ENCODE measurements at places on chromosomes 12 and 14. TPM values are rescaled to one million over a fixed set of nuclear protein-coding genes. Genes with fewer than 3 reads are reported as not detected.

DNA sequence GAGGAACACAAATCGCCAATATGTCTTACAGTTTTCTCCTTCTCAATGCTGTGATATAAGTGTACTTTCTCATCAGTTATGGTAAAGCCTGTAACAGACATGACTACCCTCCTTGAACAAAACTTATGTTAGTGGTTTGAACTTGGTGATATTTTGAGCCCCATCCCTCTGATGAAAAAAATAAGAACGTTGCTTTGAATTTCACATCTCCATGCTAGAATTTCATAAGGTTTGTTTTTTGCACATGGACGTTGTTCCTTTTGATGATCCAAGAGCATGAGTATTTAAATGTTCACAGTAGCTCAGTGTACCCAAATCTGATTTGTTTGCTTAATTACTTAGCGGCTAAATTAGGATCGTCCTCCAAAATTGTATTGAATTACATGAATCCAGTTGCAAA is at the start of gene SLC15A5:
Gene SLC15A5, minus strand, starts transcription at position 101 of the 400 bp plus-strand sequence. Its CDS starts 0 bp downstream, at position 101.
- DNase-seq: no peak

- no peak for DNase-seq
Observed at GRCh38 chr12:19979584-19979983, 388.8 kb upstream of the PDE3A start.

- DNase-seq: no peak
Observed at GRCh38 chr12:123076604-123077297, 74.1 kb downstream of the PITPNM2 start.

DNA sequence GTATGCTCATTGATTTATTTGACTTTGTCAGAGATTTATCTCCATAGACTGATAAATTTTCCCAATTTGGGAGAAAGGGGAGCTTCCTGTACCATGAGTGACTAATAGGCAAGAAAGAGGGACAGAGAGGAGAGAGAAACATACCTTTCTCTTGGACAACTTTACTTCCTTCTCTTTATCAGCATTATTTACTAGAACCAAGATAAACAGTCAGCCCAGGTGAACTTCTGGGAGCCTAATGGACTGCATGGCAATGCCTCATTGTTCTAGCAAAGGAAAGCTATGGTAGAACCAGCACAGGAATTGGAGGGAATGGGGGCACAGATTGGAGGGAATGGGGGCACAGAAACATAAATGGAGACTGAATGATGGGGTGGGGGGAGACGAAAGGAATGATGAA is 63.4 kb upstream of the STXBP6 start:
- DNase-seq: no peak

DNA sequence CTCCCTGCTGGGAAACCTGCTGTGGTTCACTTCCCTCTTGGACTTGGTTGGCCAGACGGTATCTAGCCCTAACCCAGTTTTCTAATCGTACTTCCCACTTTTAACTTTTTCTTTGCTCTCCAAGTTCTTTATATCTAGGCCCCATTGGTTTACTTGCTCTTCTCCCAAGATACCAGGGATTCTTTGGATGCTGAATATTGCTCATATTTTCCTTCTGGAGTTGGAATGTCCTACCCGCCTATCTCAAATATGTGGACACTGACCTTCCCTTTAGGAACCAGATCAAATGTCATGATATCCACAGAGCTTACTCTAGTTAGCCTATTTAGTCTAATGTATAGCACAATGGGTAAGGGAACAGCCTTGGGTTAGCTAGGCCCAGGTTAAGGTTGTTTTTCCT is 228.6 kb downstream of the DACT1 start:
- DNase-seq: no peak

DNA sequence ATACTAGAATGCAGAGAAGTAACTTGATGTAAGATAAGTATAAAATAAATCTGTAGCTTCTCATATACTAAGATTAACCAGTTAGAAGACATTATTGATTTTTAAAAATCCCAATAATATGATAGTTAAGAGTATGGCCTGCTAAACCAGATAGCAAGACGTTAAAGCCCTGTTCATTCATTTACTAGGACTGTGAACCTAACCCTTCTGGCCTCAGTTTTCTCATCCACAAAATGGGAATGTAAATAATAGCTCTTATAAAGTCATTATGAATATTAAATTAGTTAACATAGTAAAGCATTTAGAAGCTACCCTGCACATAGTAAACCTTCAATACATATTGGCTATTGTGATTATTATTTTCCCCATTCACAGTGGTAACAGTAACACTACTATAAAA is 6.0 kb upstream of the PRMT5 start:
- DNase-seq: no peak

DNA sequence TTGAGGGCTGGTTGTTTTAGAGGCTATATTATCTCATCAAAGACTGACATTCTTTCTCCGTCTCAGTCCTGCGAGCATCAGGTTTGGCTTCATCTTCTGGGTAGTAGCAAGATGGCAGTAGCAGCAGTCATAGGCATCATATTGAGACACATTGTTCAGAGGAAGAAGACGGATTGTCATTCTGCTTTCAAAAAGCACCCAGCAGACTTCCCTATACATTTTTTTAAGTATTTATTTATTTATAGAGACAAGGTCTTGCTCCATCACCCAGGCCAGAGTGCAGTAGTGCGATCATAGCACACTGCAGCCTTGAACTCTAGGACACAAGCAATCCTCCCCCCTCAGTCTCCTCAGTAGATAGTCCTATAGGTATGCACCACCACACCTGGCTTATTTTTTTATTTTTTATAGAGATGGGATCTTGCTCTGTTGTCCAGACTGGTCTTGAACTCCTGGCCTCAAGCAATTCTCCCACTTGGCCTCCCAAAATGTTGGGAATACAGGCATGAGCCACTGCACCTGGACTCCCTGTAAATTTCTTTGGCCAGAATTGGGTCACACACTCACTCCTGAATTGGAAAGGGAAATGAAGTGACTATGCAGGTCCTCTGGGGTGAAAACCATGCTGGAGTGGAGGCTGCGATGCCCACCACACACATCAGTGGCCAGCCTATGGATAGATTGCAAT is 125.4 kb downstream of the SLC38A6 start:
- DNase-seq: no peak

GRCh38 chr14:101412739-101413138 is 148.6 kb upstream of the DIO3 start:
- no peak for DNase-seq

DNA sequence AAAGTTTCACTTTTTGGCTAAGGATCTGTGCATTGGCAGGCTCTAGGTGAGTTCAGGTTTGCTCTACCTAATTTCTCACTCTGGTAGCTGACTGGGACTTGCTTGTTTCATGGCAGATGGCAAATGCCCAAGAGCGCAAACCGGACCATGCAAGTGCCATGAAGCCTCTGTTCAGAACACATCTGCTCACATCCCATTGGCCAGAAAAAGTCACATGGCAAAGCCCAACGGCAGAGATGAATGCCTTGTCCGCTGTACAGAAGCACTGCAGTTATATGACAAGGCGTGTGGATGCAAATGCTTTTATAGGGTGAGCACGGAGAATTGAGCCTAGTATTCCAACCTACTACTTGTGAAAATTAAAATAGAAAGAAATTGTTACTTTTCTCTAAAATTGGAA is 202.2 kb upstream of the HMGA2 start:
- DNase-seq: no peak

DNA sequence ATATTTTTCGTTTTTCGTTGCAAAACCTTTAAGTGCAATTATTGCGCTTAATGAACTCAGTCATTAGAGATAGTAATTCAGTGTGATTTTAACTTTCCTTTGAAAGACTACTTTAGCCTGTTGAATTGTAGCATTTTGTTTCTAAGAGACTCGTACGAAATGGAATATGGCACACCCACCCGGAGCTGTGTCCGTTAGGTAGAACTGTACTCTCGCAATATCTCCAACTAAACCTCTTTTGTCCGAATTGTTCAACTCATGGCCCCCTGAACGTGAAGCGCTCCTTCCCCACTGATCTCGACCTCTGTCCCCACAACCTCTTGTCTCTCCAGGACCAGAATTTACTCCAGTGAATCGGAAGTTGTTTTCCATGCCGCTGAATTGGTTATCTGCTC is 800 bp downstream of the PCNX4 start:
- DNase-seq: no peak

DNA sequence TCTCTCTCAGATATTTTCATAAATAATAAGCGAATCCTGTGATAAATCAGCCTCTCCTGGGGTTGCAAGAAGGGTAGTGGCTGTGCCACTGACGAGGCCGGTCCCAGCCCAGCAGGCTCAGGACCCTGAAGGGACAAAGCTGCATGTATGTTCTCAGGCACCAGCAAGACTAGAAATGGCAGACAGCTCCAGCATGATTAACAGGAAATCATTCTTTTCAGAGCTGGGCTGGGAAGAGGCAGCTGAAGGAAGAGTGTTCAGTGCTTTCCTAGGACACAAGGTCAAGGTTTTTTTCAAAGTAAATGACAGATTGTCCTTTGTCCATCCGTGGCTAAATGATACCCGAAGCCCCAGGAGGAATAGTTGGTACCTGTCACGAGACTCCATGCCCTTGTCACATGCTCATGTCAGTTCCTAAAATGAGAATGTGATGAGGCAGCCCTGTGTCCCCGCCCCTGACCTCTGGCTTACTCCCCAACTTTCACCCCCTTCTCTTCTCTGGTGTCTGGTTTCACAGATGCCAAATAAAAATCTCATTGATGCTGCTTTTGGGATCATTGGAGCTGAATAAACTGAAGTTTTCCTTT is 65.1 kb downstream of the PPP1R36 start:
- no peak for DNase-seq

DNA sequence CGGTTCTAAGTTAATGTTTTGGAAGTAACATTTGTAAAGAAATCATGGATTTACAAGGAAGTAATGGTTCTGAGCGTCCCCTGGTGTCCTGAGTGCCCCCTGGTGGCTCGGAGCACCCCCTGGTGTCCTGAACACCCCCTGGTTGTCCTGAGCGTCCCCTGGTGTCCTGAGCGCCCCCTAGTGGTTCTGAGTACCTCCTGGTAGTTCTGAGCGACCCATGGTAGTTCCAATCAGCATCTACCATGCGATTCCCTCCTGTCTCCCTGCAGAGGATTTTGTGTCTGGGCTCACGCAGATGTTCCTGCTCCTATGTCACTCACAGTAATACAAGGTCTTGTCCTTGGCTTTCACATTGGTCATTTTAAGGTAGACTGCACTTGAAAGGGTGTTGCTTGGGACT is 1352.9 kb downstream of the TMEM121 start:
- DNase-seq: no peak

- no peak for DNase-seq
Observed at GRCh38 chr14:104370256-104370870, 209.2 kb upstream of the C14orf180 start.

- DNase-seq: no peak
Observed at GRCh38 chr14:59282378-59282765, 93.9 kb downstream of the DAAM1 start.

DNA sequence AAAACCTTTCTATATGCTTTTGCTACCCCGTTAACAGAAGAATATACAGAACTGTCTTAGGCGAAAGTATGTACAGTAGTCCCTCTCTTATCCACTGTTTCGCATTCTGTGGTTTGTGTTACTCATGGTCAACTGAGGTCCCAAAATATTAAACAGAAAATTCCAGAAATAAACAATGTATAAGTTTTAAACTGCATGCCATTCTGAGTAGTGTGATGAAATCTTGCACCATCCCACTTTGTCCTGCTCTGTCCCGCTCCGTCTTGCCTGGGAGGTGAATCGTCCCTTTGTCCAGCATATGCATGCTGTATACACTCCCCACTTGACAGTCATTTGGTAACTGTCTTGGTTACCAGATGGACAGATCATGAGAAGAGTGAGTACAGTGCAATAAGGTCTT is 70.1 kb upstream of the STRN3 start:
- no peak for DNase-seq

DNA sequence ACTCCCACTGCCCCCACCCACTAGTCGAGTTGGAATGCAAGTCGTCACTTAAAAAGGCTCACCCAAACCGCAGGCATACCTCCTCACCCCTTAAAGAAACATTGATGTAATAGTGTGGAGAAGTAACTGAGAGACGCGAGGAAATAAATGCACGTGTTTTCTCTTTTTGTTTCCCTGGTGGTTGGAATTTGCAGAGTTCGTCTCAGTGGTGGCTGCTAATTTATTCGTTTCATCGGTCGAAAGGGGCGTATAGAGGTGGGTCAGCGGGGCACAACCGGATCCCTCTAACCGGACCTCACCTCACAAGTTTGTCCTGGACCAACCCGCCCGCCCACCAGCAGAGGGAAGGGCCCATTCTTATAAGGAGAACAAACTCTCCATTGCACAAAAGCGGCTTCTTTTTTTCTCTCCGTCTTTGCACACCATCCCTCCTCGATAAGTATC is 5.0 kb upstream of the NPAS3 start:
- no peak for DNase-seq

GRCh38 chr12:131102991-131103668 is 149.4 kb downstream of the ADGRD1 start:
- DNase-seq: peak; percentile 48

DNA sequence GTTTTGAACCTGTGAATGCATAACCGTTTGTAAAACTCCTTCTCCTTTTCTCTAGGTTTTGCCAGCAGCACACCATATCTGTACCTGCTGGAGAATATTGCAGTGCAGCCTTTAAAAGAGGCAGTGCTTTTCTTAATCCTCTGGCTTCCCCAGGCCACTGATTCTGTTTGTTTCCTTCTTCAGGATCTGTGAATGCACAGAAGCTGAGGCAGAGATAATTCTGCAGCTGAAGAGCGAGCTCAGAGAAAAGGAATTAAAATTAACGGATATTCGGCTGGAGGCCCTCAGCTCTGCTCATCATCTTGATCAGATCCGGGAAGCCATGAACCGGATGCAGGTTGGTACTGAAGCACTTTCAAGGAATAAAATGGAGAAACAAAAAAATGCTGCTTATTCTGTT is 348.7 kb downstream of the NAV3 start:
- no peak for DNase-seq

Gene ARHGEF25
- total RNA-seq: 99.4 TPM

Gene ADCY4
- total RNA-seq: 12.1 TPM

Gene KDM2B
- total RNA-seq: 31.7 TPM

Gene TMEM229B
- 6.1 TPM for total RNA-seq

Gene PZP
- not detected for total RNA-seq

Gene LGALS3
- total RNA-seq: 242 TPM

Gene CFAP251
- 1.1 TPM for total RNA-seq

Gene LRRK2
- total RNA-seq: 18.7 TPM

Gene TDRD9
- 3.2 TPM for total RNA-seq

Gene A2M
- 296 TPM for total RNA-seq

Gene TAS2R9
- not detected for total RNA-seq

Gene CCDC197
- not detected for total RNA-seq
